Activated CD4-positive, alpha-beta T cell treated with anti-CD3 and anti-CD28 coated beads, Interleukin-2, amount 50 U/mL, for 48 hours (primary cell): ENCODE measurements at places on chromosomes 2 and 18.

GRCh38 chr18:25075783-25076182, 276.2 kb downstream of the ZNF521 start:
- DNase-seq: no peak

- no peak for DNase-seq
These were observed 167.5 kb upstream of the SMAD2 start for GRCh38 chr18:48098007-48098406.

GRCh38 chr2:190815226-190815625, 65.4 kb upstream of the GLS start:
- no peak for DNase-seq

GRCh38 chr2:50492477-50492851, 539.5 kb downstream of the NRXN1 start:
- peak; percentile 4 for DNase-seq

GRCh38 chr2:27889774-27890145, 427 bp downstream of the RBKS start:
- no peak for DNase-seq

GRCh38 chr2:72081451-72081850, 66.2 kb downstream of the CYP26B1 start:
- no peak for DNase-seq

GRCh38 chr2:3585261-3586109, 9.4 kb upstream of the COLEC11 start:
- no peak for DNase-seq

DNA sequence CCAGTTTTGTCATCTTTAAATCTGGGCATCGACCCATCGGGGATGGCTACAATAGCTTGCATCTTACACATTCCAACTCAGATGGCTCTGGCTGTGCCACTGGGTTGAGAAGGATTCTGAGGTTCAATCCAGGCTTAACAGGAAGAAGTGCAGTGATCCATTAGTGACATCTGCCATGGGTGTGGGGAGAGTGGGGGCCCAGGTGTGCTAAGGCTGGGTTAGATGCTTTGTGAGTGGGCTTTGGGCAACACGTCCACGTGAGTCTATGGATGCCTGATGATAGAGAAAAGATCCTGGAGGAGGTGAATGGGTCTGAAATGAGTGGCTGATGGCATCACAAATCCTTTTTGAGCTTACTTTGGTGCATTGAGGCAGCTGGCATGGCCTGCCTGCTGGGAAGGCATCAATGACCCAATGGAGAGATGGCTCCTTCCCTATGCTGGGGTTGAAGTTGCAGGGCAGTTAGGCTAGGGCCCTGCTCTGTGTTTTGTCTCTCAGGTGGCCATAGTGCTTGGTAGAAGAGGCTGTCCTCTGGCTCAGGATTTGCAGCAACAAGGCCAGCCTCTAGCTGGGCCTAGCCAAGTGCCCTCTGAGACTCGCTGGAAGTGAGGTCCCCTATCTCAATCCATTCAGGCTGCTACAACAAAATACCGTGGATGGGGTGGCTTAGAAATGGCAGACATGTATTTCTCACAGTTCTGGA, 56.7 kb downstream of the HS1BP3 start:
- no peak for DNase-seq

DNA sequence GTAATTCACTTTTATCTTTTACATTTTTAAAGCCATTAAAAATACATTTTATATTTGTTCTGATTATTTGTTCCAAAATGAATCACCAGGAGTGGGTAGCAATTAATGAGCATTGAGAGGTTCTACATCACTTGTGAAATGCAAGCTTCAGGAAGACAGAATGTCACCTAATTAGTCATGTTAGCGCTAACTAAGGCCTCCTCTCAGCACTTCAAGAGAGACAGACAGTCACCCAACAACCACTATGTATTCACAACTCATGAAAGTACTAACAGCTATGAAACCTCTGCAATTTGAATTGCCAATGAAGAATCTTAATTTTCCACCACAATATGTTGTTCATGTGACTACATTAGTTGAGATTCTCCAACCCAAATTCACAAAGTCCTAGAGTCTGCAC, 611.0 kb downstream of the KCNJ3 start:
- DNase-seq: no peak

DNA sequence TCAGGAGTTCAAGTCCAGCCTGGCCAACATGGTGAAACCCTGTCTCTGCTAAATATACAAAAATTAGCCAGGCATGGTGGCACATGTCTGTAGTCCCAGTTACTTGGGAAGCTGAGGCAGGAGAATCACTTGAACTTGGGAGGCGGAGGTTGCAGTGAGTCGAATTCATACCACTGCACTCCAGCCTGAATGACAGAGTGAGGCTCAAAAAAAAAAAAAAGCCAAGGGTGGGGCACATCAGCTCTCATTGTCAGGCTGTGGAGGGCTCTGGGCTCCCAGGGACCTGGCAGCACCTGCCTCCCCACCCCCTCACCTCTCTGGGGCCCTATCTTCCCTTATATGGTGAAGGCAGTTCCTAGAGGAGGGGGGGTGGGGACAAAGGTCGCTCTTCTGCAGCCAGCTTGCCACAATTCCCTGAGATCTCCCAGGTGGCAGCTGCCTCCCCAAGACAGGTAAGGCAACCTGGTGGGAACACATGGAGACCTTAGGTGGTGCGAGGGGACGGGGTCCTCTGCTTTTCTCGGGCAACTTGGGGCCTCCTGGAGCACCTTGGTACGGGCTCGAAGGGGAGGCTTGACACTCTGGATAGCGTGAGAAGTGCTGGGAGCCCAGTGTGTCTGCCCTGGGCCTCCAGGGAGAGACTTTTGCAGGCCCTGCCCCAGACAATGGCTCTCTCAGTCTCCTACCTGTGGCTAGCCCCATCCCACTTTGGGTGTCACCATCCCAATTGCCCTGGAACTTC, at the start of gene VIL1:
VIL1 (plus strand) TSS at position 407 of the 742 bp plus-strand sequence. CDS start 4,656 bp downstream, outside the sequence.
- no peak for DNase-seq

- DNase-seq: no peak
These were observed 207.5 kb downstream of the LOXHD1 start for GRCh38 chr18:46449499-46449898.

- no peak for DNase-seq
These were observed 25.9 kb downstream of the ZAP70 start for GRCh38 chr2:97739020-97739892.

DNA sequence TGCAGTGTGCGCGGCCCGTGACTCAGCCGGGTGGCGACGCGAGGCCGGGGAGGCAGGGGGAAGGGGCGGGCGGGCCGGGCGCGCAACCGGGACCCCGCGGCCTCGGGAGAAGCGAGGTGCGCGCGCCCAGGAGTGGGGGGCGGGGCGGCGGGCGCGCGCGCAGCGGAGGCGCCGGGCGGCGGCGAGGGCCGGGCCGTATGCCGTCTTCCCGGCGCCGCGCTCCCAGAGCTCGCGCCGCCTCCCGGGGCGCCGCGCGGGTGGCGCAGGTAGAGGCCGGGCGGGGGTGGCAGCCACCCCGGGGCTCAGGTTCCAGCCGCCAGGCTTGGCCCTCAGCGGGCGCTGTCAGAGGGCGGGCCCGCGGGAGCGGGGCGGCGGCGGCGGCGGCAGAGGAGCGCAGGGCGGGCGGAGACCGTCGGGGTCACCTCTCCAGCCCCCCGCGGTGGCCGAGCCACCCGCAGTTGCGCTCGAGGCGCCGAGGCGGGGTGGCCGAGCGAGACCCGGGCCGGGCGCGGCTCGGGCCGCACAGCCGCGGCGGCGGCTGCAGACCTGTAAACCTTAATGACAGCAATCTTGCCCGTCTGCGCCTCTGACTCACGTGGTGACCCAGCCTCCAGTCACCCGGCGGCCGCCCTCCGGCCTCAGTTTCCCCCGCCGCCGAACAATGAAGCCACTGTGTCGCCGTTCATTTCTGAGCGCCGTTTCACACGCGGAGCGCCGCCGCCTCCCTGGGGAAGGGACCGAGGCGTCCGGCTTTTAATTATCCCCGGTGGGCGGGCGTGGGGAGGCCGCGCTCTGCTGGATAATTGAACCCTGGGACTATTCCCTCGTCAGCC, 25.3 kb upstream of the SMAD7 start:
- DNase-seq: peak; percentile 57

DNA sequence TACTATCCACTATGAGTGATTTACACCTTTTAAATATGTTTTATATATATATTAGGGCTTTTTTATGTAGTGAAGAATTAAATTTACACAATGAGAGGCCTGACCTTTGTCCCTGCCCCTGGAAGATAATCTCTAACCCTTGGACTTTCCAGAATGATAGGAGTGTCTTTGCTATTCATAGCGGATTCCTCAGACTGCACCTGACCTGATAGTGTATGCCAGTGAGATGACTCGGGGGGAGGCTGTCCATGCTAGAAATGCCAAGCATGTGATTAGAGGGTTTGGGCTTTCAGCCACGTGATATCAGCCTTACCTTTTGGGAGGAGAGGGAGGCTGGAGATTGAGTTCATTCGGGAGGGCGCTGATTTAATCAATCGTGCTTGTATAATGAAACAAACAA, 44.1 kb upstream of the LHCGR start:
- DNase-seq: no peak

- no peak for DNase-seq
These were observed 33.5 kb upstream of the CACNB4 start for GRCh38 chr2:152132306-152132705.

DNA sequence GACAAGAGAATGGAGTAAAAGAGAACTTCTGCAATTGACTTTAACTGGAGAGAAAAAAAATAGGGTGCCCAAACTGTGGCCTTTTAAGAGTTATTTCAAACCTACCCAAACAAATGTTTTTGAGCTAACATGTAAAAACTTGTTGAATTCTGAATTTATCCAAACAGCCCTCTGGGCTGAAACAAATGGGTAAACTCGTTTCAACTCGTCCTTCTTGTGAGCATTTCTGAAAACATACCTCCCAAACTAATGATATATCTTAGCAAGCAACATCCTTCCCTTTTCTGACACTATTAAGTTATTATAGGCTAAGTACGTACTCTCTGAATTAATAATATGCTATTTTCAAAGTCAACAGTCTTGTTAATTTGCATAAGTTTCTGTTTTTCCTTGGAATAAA, 793.0 kb upstream of the ACVR2A start:
- no peak for DNase-seq

DNA sequence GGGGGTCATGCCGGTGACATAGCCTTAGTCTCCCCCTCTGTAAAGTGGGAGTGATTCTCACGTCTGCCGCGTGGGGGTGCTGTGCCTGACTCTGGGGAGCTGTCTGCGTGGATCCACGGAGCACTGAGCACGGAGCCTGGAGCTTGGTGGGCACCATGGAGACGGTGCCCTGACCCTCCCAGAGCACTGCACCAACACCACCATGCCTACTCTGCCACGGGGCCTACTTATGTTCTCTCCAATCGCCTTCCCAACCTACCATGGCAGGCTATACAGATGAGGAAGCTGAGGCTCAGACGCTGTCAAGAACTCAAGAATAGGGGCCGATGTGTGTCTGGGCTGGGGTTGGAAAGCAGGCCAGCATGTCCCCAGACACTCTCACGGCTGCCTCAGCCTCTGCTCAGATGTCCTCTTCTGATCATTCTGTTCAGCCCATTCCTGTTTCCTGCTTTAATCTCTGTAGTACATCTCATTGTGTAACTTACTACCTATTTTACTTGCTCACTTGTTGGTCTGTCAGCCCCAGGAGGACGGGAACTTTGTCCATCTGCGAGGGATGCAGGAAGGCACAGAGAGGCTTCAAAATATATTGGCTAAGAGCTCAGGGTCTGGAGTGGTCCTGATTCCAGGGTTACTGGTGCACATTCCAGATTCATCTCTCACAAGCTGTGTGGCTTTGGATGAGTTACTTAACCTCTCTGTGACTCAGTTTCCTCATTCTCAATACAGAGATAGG, 168.1 kb upstream of the HS6ST1 start:
- DNase-seq: no peak

DNA sequence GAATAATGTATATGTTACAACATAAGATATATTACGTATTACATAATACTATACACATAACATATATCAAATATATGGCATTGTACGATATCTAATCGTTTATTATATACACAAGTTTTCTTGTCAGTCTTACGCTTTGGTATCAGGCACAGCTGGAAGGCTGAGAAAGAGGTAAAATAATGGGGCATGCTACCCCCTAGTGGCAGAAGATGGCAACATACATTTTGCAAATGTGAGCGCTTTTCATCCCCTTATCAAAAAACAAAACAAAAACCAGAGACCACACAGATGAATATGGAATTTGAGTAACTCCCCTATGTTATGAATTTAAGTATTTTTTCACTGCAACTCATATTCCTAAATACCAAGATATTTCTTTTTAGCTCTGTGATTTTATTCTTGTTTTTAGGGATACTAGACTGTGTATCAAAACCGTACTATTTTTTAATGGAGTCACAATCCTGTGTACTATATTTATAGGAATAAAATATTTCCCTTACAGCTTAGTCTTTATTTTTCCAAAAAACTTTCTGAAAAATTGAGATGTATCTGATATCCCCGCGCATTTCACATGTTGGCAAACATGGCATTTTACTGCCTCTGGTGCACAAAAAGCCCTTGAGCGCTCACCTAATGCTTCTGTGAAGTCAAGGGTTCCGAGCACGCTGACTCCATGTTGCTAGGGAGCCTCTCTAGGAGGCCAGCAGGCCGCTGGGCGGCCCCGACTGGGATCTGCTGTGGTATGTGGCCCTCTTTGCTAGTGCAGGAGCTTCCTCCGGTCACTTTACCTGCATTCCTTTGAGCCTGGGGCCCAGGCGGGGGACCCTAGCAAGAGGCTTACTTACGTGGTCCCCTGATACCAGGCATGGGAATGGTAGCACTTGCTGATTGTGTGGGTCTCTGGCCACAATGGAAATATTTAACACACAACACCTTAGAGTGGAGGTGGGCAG, 62.5 kb downstream of the SLC4A3 start:
- peak; percentile 37 for DNase-seq

GRCh38 chr18:37450434-37451132, 115.0 kb downstream of the CELF4 start:
- no peak for DNase-seq

- DNase-seq: no peak
These were observed 487.6 kb downstream of the PIK3C3 start for GRCh38 chr18:42442656-42443055.

DNA sequence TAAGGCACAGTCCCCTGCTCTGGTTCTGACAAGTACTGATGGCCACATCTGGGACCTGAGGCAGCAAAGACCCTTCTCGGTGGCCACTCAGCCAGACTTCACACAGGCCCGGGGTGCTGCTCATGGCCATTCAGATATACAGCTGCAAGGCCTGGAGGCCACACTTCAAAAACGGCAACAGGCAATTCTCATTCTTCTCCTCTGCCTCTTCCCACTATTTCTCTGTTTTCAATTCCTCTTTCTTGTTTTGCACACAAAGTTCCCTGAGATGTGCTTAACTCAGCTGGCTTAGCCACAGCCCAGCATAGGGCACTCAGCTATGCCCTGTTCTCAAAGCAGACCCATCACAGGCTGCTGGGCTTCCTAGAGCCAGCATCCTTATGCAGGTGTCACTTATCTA, 29.9 kb downstream of the PTPN18 start:
- DNase-seq: no peak

GRCh38 chr18:49880661-49881060, 67.3 kb upstream of the ACAA2 start:
- no peak for DNase-seq

DNA sequence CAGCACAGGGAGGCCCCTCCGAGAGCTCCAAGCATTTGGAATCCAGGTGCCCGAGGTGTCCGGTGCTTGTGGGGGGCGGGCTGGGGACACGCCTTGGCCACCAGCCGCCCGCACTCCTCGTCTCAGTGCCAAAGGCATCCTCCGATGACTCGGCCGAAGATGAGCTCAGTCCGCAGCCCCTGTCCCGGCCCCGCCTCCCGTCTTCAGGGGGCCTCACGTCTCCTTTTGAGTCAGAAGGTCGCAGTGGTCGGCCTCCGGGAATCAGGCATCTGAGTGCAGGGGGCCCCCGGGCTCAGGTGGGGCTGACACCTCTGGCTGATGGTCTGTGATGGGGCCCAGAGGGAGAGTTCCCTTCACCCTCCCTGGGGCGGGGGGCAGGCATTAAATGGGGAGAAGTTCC, 74.8 kb downstream of the NFATC1 start:
- no peak for DNase-seq
